Stimulated activated CD8-positive, alpha-beta memory T cell treated with anti-CD3 and anti-CD28 coated beads, Interleukin-15, amount 100 ng/mL, for 1 hour (primary cell): ENCODE measurements at places on chromosomes 16 and 17.

GRCh38 chr17:30520436-30520835, 43.2 kb downstream of the GOSR1 start:
- no peak for DNase-seq

GRCh38 chr16:10965440-10966061, 21.2 kb downstream of the CLEC16A start:
- DNase-seq, result no peak

- no peak for DNase-seq
Observed at GRCh38 chr17:15894258-15894657, 50.7 kb upstream of the ADORA2B start.

DNA sequence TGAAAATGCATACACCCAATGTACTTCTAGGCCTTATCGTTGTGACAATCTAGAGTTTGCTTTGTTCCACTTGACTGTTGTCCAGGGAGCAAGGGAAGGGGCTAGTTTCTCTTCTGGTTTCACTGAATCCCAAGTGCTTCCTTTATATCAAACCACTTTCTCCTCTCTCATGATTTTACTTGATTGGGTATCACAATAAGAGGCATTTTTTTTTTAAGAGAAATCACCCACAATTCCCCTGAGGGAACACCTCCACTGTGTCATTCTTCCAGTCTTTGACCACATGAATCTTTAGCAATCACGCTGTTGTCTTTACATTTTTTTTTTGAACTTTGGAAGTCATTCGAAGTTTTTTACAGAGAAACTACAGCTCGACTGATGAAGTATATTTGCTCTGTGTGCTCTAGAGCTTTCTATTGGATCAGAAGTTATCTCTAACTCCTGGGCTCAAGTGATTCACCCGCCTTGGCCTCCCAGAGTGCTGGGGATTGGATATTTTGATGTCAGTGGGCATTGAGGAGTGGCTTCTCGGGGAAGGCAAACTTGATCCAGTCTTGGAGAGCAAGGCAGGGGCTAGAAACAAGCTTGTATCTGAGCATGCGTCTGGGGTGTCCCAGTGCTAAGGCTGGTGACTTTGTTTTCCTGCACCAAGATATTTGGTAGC, 3.0 kb downstream of the CDH1 start:
- DNase-seq, result no peak
